ENCODE measurements at places on chromosomes 7 and 10.

DNA sequence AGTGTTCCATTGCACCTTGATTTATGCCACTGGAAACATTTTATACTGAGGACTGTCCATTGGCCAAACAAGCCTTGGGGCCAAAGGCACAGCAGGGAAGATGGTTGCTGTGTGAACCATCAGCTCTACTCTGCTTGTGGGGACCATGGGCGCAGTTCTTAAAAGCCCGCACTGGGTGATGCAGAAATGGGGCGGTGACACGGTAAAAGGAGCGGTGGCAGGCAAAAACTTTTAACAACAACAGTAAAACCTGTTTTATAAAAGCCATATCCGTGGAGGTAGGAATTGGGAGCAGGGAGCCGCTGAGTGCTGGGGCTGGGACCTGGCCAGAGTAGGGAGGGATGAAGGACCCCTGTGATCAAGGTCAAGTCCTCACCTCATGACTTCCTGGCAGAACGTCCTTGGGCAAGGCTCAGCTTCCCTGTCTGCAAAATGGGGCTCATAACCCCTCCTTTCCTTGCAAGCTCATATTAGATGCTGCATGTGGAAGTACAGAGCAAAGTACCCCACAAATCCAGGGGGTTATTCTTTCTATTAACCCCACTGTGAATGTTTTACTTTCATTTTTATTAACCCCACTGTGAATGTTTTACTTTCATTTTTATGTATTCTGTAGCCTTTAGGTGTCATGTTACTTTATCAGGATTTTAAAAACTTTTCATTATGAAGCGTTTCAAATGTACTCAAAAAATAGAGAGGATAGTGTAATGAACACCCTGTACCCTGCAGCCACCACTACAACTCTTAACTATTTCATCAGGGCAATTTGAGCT, 78.3 kb downstream of the GRK5 start:
- DNase-seq = no peak

DNA sequence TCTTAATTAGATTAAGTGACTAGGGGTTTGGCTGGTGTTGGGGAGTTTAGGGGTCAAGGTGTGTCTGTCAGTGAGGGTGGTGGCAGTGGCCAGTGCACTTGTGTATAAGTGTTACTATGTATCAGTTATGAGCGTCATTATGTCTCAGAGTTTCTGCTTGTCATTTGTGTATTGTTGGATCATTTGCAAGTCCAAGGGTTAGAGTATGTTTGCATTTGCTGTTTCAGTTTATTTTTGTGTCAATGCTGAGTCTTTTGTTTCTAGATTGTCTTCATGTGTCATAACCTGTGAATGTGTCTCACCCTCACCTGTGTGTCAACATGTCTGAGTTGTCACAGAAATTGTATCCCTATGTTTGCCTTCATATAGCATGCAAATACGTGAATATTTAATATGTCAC, 97.5 kb upstream of the PAX2 start:
- no peak for DNase-seq

DNA sequence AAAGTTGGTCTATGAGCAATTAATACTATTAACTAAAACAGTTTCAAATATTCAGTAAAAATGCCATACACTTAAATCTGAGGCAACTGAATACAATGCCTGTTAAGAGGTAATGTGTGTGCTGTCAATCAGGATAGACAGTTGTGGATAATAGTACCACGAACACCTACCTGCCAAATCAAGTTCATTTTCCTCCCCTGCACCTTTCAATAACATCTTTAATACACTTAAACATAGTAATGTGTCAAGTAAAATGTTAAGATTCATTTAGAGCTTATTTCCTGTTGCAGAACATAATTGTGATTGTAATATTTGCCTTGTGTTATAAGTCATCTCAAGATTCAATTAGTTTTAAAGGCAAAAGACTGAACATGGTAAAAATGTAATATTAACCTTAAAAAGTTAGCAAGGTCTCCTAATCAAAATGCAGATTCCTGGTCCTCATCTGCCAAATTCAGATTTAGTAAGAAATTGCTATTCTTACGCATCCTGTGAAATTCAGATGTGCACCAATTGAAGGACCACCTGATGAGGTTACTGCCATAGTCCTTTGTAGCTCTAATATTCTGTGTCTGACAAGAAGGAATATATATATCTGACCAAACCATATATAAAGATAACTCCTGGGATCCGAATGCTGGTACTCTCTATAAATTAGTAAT, 37.1 kb downstream of the COL1A2 start:
- no peak for DNase-seq

- no peak for DNase-seq
These were observed 230.6 kb downstream of the PLXNA4 start for GRCh38 chr7:132345543-132346129.
